ENCODE measurements at places on chromosomes 6 and 20.

GRCh38 chr6:38215225-38215624 lies 395.7 kb downstream of the ZFAND3 start:
- DNase-seq = no peak

- no peak for DNase-seq
Observed at GRCh38 chr6:14921170-14921569, 324.7 kb upstream of the JARID2 start.

DNA sequence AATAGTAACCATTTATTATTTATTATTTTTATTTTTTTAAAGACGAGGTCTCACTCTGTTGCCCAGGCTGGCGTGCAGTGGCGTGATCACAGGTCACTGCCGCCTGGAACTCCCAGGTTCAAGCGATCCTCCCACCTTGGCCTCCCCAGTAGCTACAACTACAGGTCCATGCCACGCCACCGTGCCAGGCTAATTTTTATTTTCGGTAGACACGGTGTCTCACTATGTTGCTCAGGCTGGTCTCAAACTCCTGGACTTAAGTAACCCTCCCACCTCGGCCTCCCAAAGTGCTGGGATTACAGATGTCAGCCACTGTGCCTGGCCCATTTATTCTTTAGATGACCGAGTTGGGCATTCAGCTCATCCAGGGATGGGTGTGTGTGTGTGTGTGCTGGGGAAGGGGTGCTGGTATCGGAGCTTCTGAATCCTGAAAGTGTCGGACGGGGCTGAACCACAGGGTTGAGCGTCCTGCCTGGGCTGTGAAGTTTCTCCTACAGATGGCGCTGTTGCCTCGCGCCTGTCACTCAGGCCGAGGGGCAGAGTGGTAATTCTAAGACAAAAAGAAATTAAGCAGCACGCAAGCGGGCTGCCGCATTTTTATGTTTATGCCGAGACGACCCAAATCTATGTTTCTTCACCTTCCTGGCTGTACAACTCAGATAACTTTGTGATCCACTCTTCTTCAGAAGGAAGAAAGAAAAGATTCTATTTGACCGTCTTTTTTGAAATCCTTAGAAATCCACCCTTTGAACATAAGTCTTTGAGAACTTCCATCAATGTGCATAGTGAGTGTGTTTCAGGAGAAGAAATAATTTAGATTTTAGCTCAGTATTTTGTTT lies 252.8 kb downstream of the CDH26 start:
- peak; percentile 10 for DNase-seq

GRCh38 chr6:34865107-34865506 lies 22.7 kb downstream of the TAF11 start:
- no peak for DNase-seq
